ENCODE measurements at places on chromosomes 7 and 10.

GRCh38 chr7:24880886-24881285 lies 99.1 kb downstream of the OSBPL3 start:
- DNase-seq: no peak

DNA sequence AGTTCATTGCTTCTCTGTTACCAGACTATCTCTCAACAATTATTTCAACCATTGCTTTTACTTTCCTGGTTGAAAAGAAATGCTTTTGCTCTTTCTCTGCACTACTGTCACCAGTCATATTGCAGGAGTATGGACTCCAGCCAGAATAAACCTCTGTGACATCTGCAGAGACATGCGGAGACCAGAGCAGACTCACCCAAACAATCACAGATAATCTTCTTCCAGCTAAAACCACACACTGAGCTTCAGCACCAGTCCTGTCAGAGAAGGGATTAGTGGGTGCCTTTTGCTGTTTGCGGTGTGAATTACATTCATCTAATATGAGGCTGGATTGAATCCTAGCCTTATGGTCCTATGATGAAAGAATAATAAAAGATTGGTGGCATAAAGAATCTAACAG lies 258.6 kb downstream of the CNTNAP2 start:
- no peak for DNase-seq

DNA sequence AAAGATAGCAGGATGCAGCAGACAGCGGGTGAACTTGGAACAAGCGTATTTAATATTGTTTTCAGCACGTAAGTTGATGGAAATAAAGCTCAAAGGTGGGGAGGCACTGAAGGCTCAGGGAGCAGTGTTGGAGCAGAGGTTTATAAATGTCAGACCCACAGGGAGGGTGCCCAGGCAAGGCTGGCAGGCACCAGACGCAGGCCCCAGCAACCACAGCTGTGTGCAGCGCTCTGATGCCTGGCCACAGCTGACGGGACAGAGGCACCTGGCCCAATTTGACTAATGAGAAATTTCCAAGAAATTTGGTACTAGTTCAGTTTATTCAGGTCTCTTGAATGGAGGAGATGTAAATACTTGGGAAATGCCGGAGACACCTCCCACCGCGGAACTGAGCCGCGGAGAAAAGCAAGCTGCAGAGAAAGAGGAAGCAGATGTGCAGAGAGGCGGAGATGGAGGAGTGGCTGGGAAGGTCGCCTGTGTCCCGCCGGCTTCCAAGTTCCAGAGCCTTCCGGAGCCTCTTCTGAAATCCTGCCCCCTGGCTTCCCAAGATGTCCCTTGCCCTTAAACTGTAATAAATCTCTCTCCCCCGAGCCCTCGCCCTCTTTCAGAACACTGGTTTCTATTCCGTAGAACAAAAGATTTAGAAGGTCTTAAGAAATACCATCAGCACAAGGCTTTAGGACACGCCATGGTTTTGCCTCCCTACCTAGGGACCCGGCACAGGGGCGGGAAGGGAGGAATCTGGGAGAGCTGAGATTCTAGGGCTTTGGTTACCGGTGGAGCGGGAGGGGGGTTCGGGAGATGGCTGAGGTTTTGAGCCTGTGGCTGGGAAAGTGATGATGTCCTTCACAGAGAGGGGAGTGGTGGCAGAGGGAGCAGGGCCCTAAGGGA lies 38.4 kb upstream of the PLXNA4 start:
- DNase-seq: peak; percentile 24

GRCh38 chr7:35424869-35425495 lies 171.1 kb upstream of the TBX20 start:
- no peak for DNase-seq

- no peak for DNase-seq
These were observed 193.7 kb downstream of the ADARB2 start for GRCh38 chr10:1543596-1543995.

DNA sequence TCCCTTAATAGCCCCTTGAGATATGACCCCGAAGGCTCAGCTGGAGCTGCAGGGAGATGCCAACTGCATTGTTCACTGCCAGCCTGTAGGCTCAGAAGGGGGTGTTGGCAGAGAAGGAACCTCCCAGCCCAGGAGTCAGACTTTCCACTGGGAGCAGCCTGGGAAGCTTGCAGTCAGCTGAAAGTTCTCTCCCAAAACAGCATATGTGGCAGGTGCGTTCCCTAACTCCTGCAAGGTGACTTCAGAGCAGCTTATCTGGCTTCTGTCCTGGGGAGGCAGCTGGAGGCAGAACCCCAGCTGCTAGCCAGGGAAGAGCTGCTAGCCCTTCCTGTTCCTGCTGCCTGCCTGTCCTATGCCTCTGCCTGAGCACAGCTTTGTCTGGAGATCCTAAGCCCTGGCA lies 8.1 kb downstream of the SFTPA2 start:
- DNase-seq: no peak

DNA sequence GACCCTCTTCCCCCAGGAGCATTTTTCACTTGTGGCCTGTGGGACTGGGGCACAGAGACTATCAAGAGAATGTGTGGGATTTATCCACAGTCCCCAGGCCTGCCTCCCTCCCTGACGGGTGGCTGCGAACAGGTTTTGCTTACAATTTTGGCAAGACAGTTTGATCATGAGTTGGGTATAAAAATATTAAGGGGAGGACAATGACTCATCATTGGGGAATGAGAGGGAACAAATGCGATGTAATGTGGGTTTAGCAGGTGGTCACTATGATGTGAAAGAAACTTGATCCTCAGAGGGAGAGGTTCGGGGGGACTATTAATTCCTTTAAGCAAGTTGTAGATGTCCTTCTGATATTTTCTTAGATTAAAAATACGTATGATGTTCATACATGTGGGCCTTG lies 52.2 kb downstream of the EMX2 start:
- no peak for DNase-seq

DNA sequence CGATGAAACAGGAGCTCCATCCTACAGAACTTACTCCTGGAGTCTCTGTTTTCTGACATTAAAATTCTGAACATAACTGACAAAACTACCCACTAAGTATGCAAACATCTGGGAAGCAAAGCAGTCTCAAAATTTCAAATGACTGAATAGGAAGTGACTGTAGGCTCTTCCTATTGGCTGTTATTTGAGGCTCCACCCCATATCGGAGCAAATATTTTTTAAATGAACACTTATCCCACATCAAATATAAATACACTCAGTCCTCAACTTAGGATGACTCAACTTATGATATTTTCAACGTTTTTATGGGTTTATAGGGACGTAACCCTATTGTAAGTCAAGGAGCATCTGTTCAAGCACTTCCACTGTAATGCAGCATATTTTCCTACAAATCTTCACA lies 8.8 kb downstream of the HSPA12A start:
- no peak for DNase-seq

DNA sequence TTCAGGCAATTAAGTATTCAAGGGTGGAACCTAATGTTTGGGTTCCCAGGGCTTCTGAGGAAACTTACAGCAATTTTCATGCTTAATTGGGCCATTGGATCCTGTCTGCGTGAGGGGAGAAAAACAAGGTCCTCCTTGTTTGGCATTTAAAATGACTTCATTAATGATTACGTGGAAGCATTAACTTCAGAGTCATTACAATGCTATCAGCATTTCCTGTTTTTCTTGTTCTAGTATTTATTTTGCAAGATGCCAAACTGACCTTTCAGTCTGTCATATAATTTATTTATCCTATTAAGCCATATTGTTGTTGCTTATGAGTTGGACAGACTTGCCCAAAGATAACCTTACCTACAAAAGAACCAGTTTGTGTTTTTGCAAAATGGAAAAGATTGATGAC lies 324.1 kb upstream of the LRRN3 start:
- peak; percentile 73 for DNase-seq

DNA sequence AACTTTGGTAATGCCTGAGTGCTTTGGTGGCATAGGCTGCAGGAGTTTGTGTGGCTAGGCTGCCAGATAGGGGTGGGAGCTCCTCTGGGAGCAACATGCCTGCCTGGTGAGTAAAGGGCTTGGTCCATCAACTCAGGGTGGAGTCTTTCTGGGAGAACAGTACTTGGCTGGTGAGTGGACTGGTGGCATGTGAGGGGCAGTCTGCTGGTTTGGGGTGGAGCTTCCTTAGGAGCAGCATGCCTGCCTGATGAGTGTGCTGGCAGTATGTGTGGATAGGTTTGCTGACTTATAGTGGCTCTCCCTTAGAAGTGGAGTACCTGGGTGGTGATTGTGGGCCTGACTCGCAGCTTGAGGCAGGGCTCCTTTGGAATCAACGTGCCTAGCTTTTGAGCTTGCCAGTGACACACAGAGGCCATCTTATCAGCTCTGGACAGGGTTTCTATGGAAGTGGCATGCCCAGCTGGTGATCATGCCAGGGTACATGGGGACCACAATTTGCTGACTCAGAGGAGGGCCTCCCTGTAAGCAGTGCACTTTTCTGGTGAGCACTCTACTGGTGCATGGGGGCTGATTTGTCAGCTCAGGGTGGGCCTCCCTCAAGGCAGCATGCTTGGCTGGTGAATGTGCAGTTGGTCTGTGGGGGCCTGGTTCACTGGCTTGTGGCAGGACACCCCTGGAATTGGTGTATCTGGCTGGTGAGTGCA lies 35.0 kb upstream of the SRI start:
- no peak for DNase-seq

- DNase-seq: no peak
These were observed 92.6 kb downstream of the JMJD1C start for GRCh38 chr10:63373176-63373575.

DNA sequence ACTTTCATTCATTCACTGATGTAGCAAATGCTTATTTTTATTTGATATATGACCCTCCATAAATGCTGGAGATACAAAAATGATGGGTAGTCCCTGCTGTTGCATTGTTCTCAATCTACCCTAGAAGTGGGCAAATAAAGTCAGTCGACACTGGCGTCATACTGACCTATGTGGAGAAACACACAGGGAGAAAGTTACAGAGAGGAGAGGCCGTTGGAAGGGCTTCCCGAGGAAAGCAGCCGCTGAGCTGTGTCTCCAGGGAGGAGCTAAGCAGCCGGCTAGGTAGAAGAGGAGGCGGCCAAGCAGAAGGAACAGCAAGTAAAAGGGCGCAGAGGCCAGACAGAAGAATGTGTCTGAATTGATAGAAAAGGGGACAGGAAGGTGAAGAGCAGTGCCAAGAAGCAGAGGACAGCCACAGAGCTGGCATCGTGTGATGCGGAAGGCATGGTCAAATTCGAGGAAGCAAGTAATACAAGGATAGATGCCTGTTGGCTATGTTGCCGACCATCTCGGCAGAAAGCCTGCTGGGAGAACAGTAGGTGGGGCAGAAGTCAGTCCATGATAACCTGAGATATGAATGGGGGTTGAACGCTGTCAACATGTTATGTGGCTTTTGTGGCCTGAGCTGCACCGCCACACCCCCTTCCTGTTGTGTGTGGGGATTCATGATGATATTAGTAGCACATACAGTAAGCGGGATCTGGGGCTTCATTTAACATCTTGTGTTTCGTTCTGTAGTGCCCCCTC lies 25.9 kb downstream of the ST8SIA6 start:
- no peak for DNase-seq

DNA sequence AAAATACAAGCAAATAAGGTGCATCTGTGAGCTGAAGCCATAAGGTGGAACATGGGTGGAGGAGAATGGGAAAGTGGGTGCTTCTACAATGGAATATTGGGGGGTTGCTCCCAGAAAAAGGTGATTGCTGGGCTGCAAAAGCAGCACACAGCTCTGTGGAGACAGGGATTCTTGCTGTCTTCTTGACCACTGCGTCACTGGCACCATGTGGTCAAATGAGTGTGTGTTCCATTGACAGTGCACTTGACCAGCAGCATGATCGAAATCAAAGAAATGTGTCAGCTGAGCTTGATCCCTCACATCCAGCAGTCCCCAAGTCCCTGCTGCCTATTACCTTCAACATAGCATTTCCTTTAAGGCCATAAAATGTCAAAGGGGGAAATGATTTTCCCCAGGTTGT lies 56.2 kb downstream of the GPR26 start:
- DNase-seq: no peak

DNA sequence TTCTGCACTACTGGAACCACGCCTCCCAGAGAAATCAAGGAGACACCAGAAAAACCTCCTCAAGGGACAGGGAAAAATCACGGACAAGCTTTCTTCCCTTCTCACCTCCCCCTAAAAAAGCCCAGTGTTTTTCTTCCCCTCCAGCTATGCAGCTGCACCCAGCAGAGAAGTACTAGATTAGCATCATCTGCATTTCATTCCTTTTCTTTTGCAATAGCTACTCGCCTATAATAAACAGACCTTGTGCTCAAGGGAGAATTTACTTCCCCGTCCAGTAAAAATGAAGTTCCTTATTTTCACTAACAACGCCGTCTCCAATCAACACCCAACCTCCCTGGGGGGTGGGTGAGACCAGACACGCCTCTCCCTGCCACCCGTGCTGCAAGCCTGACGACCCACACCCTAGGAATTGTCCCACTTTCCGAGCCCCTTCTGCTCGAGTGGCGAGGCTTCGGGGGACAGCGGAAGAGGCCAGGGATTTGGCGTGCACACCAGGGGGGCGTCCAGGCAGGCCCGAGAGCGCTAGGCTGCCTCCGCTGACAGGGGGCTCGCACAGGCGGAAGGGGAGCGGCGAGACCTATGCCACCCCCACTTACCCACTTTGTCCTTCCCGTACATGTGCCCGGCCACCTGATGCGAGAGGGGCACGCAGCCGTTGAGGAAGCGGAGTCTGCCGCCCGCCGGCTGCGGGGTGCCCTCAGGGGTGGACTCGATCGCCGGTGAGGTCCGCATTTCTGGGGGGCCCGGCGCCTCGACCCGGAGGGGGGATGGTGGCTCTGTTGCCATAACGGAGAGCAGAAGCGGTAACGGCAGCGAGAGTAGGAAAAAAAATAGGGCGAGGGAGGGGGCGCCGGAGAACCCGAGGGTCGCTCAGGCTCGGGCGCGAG lies 625 bp downstream of the IPMK start:
- no peak for DNase-seq

DNA sequence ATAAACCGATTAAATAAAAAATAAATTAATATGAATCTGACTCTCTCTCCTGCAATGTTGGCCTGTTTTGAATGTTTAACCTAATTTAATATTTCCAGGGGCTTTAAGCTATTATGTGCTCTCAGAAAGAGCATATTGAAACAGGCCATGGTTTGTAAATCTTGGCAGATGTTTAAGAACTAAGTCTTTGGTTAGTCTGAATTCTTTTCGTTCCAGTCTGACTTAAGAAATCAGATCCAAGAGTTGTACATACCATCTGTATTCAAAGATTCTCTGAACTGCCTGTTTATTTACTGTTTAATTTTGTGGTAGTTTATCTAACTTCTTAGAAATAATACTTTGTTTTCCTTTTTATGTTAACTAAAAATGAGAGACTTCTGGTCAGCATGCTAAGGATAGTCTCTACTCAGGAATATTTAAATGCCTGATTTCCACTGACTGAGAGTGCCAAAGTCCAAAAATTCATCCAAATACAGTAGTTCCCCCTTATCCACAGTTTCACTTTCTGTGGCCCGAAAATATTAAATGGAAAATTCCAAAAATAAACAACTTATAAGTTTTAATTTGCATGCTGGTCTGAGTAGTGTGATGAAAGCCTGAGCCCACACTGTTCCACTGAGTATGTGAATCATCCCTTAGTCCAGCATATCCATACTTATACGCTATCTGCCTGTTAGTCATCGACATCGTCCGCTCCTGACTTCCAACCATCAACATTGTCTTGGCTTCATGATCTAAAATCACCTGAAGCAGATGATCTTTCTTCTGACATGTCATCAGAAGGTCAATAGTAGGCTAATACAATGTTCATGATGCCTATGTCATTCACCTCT lies 238.1 kb upstream of the CSTF2T start:
- DNase-seq: no peak

- peak; percentile 64 for DNase-seq
These were observed 7.9 kb downstream of the SLC25A28 start for GRCh38 chr10:99612167-99612831.

- peak; percentile 72 for DNase-seq
These were observed 107.7 kb upstream of the BTBD16 start for GRCh38 chr10:122163174-122164022.

Measured in NCI-H526 (cell line).